ENCODE measurements at places on chromosomes 11 and 22.

DNA sequence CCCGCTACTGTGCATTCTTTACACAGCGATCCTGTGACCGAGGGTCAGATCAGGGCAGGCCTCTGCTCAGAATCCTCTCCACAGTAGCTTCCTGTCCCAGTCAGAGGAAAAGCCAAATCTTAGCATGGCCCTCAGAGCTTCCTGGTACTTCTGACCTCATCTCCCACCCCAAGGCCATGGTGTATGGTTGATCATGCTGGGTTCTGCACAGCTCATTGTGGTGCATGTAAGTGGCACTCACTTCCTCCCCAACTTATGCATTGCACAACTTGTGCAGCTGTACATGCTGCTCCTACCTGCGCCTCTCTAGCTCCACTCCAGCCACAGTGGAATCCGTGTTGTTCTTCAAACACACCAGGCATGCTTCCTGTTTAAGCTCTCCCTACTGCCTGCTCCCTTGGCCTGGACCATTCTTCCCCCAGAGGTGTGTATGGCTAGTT, 20.3 kb downstream of the BMAL1 start:
- no peak for DNase-seq

GRCh38 chr11:122706291-122707088, 51.0 kb downstream of the UBASH3B start:
- DNase-seq, result no peak

DNA sequence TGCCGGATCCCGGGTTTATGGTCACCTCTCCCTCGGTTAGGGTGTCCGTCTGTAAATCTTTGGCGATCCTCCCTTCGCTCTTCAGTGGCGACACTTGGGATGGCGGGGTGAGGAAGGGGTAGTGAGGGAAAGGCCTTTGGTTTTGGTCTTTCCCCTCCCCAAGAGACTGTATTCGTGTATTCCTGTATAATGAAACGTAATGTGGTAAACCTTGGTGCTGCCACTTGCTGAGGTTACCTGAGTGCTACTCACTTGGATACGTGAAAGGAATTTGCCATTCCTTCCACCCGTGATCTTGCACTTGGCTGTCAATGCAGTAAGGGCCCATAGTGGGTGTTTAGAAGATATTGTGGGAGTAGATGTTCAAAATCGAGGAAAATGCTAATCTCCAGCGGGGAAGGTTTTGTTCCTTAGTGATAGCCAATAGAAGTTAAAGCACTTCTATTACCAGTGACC, 578 bp upstream of the NUP160 start:
- no peak for DNase-seq

DNA sequence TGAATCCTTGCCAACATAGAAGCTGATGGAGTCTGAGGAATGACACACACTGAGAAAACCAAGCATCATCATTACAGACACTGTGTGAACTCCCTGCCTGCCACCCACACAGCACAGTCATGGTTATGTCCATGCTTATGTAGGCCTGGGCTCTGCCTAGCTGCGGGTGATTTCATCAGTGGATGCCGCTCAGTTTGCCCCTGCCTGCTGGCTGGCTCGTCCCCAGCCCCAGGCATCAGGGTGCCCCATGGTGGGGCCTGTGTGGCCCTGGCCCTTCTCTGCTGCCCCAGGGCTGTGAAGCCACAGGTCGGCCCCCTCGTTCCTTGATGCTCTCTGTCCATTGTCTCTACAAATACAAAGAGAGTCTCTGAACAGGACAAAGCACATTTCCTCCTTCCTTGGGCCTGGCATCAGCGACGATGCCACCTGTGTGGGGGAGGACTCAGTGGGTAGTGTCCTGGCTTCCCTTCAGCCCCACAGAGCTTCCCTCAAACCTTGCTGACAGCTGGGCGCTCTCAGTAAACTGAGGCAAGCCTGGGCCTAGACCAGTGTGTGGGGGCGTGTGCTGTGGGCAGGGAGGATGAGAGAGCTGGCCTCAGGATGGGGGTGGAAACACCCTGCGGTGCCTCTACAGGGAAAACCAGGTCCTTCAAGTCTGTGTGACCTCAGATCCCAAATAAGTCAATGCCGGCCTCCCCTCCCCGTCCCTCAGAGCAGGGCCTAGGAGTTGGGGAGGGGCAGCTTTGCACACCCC, 20.0 kb upstream of the TUB start:
- no peak for DNase-seq

All from esophagus squamous epithelium (tissue), 5 donors.